ENCODE measurements at places on chromosomes 2 and 18. TPM values are rescaled to one million over a fixed set of nuclear protein-coding genes. Genes with fewer than 3 reads are reported as not detected.

DSC3 gene
- polyA plus RNA-seq, result not detected

ALLC gene
- polyA plus RNA-seq, result not detected

EML6 gene
- 0.40 TPM for polyA plus RNA-seq

LOXHD1 gene
- polyA plus RNA-seq, result not detected

PPP1R1C gene
- not detected for polyA plus RNA-seq

CPO gene
- not detected for polyA plus RNA-seq

IL36B gene
- not detected for polyA plus RNA-seq

PPM1B gene
- polyA plus RNA-seq, result 45.1 TPM

GRCh38 chr18:22268641-22269128 is 99.3 kb downstream of the GATA6 start:
- no peak overlapping the region for H3K27ac ChIP-seq
- peaks cover 5% of the 10 kb centered on the region for H3K27me3 ChIP-seq
- no peaks in the 10 kb centered on the region for H3K4me1 ChIP-seq

DNA sequence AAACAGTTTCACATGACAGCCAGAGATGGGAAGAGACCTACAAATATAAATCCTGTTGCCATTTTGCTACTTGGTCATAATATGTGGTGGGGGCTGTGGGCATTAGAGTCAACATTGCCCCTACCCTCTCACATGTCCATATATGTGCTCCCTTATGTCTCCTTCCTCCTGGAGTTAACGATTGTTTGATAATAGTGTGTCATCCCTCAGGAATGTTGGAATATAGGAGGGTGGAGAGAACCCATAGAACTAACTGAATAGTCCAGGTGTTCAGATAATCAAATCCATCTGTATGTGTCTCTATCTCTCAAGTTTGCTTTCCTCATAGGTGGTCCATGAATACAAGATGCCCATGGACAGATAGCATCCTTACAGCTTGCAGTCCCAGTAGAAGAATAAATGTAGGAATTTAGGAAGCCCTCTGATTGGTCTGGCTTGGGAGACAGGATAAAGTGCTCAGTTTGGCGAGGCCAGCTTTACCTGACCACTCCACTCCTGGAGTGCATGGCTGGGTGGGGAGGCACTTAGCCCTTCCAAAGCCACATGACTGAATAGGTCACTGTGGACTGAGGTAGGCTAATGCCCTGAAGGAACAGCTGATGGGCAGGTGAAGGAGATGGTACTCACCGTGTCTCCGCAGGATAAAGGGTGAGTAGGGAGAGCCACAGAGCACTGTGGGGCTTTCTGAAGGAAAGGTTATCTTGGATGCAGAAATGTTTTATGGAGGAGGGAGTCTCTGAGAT is 166.9 kb downstream of the CDCA7 start:
- DNase-seq, result no peak
- H3K27me3 ChIP-seq, result no peaks in the 10 kb centered on the region
- no peaks in the 10 kb centered on the region for H3K4me1 ChIP-seq
- peaks cover 7% of the 10 kb centered on the region for H3K36me3 ChIP-seq
- no peak overlapping the region for H3K4me3 ChIP-seq

GRCh38 chr2:108370080-108370479 is 7.7 kb upstream of the SULT1C4 start:
- no peak overlapping the region for H3K27ac ChIP-seq
- no peaks in the 10 kb centered on the region for H3K27me3 ChIP-seq
- no peak for DNase-seq
- H3K4me3 ChIP-seq, result no peak overlapping the region
- no peaks in the 10 kb centered on the region for H3K4me1 ChIP-seq

GRCh38 chr2:22784566-22784965 is 600.4 kb upstream of the KLHL29 start:
- H3K4me1 ChIP-seq, result no peaks in the 10 kb centered on the region
- no peak for DNase-seq
- H3K27me3 ChIP-seq, result no peaks in the 10 kb centered on the region

DNA sequence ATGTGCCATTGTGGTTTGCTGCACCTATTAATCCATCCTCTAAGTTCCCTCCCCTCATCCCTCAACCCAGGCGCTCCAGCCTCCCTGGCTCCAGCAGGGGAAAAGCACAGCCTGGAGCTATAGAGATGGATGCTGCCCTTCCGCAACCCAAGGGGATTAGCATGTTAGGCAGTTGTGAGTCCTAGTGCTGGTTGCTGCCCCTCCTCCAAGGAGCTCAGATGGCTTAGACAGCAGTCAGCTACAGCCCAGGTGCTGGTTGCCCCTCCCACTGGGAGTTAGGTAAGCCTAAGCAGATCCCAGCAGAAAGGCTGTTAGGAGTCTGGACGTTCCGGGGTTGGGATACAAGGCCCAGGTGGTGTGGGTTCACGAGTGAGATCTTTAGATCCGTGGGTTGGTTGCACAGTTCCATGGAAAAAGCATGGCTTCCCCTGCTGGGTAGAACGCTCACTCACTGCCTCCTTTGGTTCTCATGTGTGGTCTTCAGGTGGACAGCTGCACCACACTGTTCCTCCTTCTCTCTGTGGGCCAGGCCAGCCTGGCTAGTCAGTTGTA is 446.1 kb downstream of the ZNF804A start:
- no peak for DNase-seq
- H3K27ac ChIP-seq, result no peak overlapping the region
- no peaks in the 10 kb centered on the region for H3K36me3 ChIP-seq
- no peak overlapping the region for H3K4me3 ChIP-seq

GRCh38 chr18:2537296-2537695 is 34.0 kb downstream of the METTL4 start:
- no peak for DNase-seq
- no peak overlapping the region for H3K4me3 ChIP-seq
- H3K36me3 ChIP-seq, result no peaks in the 10 kb centered on the region
- H3K27me3 ChIP-seq, result no peaks in the 10 kb centered on the region
- H3K4me1 ChIP-seq, result peaks cover 30% of the 10 kb centered on the region

GRCh38 chr2:124149571-124149970 is 124.5 kb downstream of the CNTNAP5 start:
- no peak for DNase-seq
- no peaks in the 10 kb centered on the region for H3K36me3 ChIP-seq
- no peaks in the 10 kb centered on the region for H3K27me3 ChIP-seq

DNA sequence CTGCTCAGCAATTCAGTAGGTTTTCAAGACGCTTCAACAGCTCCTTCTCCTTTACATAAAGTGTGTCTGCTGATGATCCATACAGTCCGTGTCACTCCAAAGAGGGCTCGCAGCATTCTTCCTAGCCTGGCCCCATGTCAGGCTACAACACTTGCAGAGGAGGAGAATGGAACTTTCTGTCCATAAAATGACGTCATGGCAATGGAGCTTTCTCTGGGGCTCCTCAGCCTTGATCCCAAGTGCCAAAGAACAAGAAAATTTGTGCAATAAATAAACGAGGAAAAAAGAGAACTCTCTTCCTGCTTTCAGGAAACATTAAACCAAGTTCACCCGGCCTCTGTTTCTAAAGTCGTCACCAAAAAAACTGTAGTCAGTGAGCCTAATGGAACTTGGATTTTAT is 199.5 kb upstream of the MEIS1 start:
- no peak overlapping the region for H3K4me3 ChIP-seq
- H3K27me3 ChIP-seq, result peaks cover 4% of the 10 kb centered on the region
- H3K27ac ChIP-seq, result no peak overlapping the region
- no peak for DNase-seq
- no peaks in the 10 kb centered on the region for H3K36me3 ChIP-seq

DNA sequence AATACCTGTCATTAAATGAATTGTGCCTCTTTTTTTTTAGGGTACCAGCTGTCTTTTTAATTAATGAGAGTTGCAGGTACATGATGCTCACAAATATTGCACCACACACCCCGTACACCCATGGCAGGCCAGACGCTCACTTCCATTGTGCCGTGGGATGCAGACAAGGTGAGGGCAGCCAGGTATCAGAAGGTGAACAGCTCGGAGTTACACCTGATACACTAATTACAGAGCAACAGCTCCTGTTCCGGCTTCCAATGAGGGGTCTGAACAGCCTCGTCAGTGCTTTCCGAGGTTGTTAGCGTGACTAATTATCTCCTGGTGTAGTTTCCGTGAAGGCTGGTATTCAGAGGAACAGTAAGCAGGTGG is 442.8 kb downstream of the ZNF516 start:
- no peaks in the 10 kb centered on the region for H3K4me1 ChIP-seq
- H3K4me3 ChIP-seq, result no peak overlapping the region
- no peak for DNase-seq
- no peaks in the 10 kb centered on the region for H3K27me3 ChIP-seq

DNA sequence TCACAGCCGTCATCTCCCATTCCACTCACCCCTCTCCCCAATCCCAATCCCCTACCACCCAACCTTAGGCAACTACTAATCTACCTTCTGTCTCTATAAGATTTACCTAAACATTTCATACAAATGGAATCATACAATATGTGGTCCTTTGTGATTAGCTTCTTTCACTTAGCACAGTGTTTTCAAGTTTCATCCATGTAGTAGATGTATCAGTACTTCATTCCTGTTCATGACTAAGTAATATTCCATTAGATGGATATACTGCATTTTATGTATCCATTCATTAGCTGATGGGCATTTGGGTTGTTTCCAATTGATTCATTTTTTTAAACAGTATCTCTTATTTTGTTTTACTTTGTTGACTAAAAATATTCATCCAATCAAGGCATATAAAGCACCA is 109.6 kb downstream of the CDH2 start:
- H3K36me3 ChIP-seq, result no peaks in the 10 kb centered on the region
- H3K4me1 ChIP-seq, result no peaks in the 10 kb centered on the region
- DNase-seq, result no peak
- H3K4me3 ChIP-seq, result no peak overlapping the region
- no peak overlapping the region for H3K27ac ChIP-seq

DNA sequence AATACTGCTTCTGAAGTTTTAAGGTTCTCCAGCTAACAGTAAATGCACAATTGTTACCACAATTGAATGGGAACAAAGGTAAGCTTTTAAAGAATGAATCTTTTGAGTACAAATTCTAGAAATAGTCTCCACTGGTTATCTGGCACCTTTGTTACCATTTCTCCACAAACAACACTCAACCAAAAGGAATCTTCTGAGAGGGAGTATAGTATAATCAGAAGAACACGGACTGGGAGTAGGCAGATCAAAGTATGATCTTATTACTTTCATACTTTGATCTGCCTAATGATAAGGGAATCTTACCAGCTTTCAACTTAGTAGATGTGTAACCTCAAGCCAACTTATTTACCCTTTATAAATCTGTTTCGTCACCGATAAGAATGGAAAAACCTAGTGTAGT is 1.4 kb downstream of the CEP76 start:
- peaks cover 42% of the 10 kb centered on the region for H3K4me1 ChIP-seq
- H3K36me3 ChIP-seq, result no peaks in the 10 kb centered on the region
- H3K4me3 ChIP-seq, result peak overlapping the region; percentile 97
- H3K27me3 ChIP-seq, result no peaks in the 10 kb centered on the region
- H3K27ac ChIP-seq, result no peak overlapping the region

GRCh38 chr2:10873790-10874437 is 37.8 kb upstream of the KCNF1 start:
- H3K27ac ChIP-seq, result no peak overlapping the region
- no peak for DNase-seq
- H3K27me3 ChIP-seq, result peaks cover 22% of the 10 kb centered on the region
- no peaks in the 10 kb centered on the region for H3K4me1 ChIP-seq

DNA sequence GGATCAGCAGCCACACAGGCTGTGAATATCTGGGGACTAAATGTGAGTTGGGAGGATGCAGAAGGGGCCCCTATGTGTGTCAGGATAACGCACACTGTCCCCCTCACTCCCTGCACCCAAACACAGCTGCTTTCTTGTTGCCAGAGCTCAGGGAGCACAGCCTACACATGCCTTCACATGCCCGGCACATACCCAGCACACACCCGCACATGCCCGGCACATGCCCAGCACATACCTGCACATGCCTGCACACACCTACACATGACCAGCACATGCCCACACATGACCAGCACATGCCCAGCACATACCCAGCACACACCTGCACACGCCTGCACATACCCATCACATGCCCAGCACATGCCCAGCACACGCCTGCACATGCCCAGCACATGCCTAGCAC is 75.6 kb downstream of the TPO start:
- no peak overlapping the region for H3K27ac ChIP-seq
- H3K4me1 ChIP-seq, result no peaks in the 10 kb centered on the region
- DNase-seq, result no peak

All from naive B cell (primary cell).